ENCODE measurements at places on chromosomes 5 and 9.

DNA sequence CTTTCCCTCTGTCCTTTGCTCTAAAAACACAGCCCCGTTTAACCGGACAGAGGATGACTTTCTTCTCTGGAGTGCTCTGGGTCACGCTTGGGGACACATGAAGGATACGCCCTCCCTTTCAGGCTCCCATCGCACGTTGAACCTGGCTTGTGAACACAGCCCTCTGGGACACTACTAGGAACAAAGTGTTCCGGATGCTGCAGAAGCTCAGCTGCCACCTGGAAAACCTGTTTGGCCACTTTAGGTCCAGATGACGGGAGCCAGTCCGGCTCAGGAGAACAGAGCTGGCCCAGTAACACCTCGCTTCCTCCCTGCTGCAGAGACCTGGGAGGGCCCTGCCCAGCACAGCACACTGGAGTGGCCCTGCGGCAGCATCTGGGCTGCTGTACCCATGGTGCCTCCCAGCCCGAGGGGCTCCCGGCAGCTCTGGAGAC, 60.1 kb downstream of the GADD45G start:
- no peak for DNase-seq

DNA sequence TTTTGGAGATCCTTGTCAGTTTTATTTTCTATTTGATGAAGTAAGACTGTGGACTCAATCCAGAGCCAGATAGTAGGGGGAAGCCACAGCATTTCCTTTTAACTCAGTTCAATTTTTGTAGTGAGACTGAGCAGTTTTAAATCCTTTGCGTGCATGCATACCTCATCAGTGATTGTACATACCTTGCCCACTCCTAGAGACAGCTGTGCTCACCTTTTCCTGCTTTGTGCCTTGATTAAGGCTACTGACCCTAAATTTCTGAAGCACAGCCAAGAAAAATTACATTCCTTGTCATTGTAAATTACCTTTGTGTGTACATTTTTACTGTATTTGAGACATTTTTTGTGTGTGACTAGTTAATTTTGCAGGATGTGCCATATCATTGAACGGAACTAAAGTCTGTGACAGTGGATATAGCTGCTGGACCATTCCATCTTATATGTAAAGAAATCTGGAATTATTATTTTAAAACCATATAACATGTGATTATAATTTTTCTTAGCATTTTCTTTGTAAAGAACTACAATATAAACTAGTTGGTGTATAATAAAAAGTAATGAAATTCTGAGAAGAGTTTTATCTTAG, 17.8 kb downstream of the DIMT1 start:
- DNase-seq, result no peak

GRCh38 chr9:128712451-128713410, 10.4 kb downstream of the PKN3 start:
- DNase-seq, result no peak

- no peak for DNase-seq
Measured at GRCh38 chr5:56328753-56329560, 95.8 kb upstream of the ANKRD55 start.

DNA sequence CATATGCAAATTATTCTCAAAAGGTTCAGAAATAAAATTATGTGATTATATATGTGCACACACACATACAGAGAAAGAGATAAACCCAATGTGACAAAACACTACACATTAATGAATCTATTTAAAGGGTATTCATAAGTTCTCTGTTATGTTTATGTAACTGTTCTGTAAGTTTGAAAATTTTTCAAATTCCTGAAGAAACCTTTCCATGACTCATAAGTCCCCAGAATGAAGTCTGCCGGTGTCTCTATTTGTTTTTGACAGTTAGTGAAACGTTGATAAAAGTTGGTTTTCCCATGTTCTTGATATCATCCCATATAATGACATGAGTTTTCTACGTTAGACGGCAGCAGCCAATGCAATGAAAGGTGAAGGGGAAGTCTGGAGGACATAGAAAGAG, 199.5 kb upstream of the PUM3 start:
- no peak for DNase-seq

DNA sequence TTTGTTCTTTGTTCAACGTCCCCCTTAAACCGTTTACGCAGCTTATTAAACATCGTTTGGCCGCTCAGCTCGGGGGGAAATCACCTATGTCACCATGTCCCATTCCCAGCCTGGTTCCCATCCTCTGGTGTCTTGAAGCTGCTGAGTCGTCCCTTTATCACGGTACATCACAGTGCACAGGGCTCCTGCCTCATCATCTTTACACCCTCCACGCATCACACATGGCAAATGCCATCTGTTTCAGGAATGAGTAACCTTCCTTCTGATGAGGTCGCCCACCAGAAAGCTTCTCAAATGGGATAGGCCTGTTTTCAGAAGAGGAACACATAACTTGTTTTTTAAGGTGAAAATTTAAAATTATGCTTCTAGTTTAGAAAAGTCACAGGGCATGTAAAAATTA, 7.9 kb upstream of the LHX6 start:
- DNase-seq, result no peak

- no peak for DNase-seq
Measured at GRCh38 chr5:127916885-127917573, 166.5 kb upstream of the SLC12A2 start.

DNA sequence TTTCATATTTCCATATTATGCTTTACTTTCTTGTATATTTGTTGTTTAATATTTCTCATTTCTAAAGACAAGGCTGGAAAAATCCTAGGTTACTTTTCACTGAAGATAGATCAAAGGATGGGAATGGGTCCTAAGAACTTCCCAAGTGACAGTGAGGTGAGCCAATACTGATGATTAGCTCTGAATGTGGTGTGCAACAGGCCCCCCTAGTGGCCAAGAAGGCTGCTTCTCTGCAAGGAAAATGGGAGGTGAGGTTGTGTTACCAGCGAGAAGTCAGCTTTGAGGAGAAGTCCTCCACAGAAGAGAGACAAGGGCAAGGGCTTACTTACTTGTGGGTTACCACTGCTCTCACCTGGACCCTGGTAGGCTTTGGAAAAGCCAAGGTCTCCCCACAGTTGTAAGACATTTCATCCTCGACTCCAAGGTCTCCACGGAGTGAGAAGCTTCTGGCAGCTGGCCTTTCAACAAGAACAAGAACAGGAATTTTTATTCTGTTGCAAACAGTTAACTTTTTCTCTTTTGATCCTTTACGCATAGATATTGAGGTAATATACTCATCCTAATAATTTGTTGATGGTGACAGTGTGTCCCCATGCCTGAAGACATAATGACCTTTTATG, 69.9 kb downstream of the MAMDC2 start:
- DNase-seq, result no peak

DNA sequence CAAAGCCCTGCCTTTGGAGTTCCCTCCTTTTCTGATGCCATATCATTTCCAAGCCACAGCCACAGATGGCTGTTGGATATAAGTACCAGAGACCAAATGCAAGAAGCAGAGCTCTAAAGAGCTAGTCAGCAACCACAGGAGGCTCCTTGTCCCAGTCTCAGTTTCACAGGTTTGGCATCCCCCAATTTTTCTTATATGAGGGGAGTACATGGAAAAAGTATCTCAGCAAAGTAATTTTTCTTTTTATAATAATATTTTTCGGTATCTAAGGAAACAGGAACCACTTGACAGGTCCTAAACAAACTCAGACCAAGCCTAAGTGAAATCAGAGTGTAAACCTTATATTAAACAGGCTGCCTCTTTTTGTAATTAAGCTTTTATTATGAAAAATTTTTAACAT, 20.1 kb downstream of the GZMK start:
- no peak for DNase-seq

DNA sequence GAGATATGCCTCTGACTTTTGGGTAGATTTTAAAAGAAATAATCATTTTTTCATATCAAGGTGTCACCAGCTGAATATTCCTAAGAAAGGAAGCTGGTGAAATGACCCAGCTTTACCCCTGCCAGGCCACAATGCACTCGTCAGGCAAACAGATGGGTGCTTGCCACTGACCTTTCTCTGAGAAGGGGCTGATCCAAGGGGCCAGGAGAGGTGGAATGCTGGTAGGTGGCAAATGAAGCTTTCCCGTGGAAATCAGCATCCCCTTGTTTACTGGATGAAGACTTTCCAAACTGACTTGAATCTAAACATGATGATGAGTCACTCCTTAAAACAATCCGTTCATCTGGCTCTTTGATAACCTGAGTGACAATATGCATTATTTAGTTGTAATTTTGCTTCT, 44.3 kb upstream of the PLPP6 start:
- no peak for DNase-seq

DNA sequence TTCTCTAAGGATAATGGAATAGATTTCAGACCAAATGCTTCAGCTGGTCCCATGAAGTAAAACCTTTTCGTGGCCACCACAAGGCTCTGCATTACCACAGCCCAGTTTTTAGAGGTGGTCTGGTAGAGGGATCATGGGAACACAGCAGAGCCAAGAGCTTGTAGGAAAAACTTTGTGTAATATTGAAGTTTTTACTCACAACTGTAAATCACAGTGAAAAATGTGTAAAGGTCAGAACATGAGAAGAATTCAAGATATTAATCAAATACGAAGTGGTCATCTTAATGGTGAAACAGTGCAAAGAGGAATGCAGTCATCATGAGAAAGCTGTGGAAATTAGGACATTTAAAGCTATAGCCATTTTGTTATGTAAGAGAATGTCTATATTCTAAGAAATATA, 197.5 kb downstream of the NPR3 start:
- DNase-seq, result no peak

DNA sequence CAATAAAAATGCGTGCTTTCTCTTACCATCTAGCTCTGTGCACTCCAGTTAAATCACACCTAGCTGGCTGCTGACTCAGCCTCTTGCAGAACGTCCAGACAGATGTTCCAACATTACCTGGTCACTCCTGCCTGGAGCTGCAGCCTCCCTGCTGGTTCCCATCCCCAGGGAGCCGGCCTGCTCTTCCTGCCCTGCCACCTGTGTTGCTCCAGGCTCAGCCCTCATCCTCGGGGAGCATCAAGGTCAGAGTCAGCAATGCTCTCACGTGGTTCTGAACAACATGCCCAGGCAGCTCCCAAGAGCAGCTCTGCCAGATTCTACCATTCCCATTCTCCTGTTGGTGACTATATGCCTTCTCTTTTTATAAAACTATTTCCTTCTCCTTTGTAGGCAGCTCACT, 81.3 kb downstream of the GADD45G start:
- DNase-seq, result no peak

DNA sequence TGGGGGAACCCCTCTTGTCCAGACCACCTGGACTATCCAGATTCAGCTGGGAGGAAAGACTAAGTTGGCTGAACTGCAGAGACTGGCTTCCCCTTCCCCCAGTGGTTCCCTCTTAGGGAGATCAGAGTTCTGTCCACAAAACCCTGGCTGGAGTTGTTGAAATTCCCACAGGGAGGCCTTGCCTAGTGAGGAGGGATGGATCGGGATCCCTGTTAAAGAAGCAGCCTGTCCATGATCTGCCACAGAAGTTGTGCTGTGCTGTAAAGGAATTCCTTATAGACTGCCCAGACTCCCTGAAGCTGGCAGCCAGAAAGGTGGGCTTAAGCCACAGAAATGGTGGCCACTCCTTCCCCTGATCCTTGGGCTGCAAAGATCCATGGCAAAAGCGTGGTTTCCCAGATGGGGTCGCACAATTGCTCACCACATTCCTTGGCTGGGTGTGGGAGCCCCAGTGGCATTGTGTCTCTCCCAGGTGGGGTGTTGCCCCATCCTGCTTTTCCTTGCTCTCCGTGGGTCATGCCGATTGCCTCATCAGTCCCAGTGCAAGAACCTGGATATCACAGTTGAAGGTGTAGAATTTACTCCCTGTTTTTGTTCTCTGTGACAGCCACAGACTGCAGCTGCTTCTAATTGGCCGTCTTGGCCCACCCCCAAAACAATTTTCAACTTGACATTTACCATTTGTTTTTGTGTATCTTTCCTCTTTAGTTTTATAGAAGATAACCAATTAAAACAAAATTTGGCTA, 342.4 kb downstream of the FGF10 start:
- DNase-seq, result no peak

GRCh38 chr9:80648336-80648735, 1041.0 kb downstream of the TLE1 start:
- no peak for DNase-seq

GRCh38 chr5:176892663-176893062, 6.5 kb downstream of the HK3 start:
- no peak for DNase-seq

DNA sequence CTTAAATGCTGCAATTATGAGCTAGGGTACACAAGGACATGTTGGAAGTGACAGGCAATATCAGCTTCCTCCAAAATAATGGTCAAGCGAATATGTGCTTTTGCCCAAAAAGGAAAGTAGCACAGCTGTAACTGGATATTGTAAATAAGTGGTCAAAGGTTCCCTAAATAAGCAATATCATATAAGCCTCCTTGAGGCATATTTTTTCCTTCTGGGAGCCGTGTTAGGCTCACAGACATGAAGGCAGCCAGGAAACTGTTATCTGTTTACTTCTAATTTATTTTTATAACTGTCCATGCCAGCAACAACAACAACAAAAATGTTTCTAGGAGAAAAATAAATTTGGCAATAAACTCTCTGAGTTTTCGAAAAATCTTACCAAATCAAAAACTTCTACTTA, 648.3 kb downstream of the PDE4D start:
- DNase-seq, result no peak

- peak; percentile 31 for DNase-seq
Measured at GRCh38 chr5:122129306-122129705, at the start of gene ZNF474. ZNF474 (plus strand) TSS chr5:122129546; CDS start chr5:122151991, 22,445 bp downstream.

- no peak for DNase-seq
Measured at GRCh38 chr5:45189042-45189441, 380.3 kb downstream of the MRPS30 start.

GRCh38 chr9:73160868-73161267, 9.2 kb downstream of the ANXA1 start:
- DNase-seq, result no peak

- DNase-seq, result no peak
Measured at GRCh38 chr5:121962347-121962670, 534 bp downstream of the SRFBP1 start.

- no peak for DNase-seq
Measured at GRCh38 chr9:124084087-124084486, 72.5 kb downstream of the LHX2 start.

DNA sequence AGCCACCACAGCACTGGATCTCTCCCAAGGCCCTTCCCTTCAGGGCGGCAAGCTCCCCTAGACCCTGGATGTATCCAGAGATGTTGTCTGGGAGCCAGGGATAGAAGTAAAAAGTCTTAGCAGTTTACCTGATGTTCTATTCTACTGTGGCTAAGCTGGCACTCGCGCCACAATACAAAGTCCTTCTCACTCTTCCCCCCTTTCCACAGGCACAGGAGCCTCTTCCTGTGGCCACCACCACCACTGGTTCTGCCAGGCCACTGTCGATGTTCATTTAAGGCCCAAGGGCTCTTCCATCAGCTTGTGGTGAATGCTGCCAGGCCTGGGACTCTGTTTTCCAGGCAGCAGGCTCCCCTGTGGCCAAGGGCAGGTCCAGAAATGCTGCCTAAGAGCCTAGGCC, 33.7 kb downstream of the MEGF9 start:
- DNase-seq, result no peak

DNA sequence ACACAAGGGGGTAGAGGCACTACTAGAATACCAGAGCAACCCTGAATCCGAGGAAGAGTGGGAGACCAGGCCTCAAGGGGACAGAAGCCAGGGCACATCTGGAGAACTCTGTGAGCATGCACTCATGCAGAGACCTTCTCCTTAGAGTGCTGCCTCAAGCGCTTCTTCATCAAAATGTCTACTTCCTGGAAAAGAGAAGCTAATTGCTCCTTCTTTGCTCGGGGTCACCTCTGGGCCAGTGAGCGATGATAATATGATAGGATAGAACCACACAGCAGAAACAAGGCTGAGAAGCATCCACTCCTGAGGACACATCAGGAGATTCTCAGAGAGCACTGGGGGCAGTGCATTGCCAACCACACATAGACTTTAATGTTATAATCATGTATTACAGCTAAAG, 23.7 kb upstream of the LMNB1 start:
- no peak for DNase-seq

GRCh38 chr5:181243564-181244343, at the start of gene RACK1:
RACK1 (minus strand) TSS chr5:181243906; CDS start chr5:181243800, 106 bp downstream.
- DNase-seq, result peak; percentile 70
